PC-3 (cell line): ENCODE measurements at places on chromosomes 11 and 22. TPM values are rescaled to one million over a fixed set of nuclear protein-coding genes. Genes with fewer than 3 reads are reported as not detected.

RIMBP3C gene
- total RNA-seq: 0.29 TPM in 1 of 2 replicates, not detected in the other

DNA sequence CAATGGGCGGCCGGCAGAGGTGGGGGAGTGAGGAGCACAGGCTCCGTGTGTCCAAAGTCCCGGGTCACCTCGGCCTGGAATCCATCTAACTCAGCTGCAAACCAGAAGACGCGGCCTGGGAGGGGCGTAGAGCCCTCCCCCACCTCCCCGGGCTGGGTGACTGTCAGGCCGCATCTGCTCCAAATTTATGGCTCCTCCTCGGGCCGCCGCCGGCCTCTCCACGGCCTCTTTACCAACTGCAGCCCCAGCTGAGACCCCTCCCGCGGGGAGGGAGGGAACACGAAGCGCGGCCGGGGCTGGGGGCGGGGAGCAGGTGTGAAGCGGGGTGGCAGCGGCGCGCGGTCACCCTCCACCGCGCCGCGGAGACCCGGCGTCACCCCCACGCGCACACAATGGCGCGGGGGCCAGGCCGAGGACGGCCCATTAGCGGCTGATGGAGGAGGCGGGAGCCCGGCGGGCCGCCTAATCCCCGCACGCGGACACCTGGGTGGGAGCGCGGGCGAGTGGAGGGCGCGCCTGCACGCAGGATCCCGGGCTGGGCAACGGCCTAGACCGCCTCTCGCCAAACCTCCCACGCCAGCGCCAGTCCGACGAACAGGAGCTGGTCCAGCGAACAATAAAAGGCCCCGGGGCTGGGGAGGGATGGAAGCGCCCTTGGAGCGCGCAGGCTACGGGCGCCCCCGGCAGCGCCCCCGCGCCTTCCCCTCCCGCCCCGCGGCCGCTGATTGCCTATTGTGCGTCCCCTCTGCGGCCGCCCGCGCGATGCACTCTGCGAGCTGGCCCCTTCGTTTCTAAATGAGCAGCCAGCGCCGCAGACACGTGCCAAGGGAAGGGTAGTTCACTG is 25.9 kb upstream of the ROBO3 start:
- DNase-seq: no peak

DNA sequence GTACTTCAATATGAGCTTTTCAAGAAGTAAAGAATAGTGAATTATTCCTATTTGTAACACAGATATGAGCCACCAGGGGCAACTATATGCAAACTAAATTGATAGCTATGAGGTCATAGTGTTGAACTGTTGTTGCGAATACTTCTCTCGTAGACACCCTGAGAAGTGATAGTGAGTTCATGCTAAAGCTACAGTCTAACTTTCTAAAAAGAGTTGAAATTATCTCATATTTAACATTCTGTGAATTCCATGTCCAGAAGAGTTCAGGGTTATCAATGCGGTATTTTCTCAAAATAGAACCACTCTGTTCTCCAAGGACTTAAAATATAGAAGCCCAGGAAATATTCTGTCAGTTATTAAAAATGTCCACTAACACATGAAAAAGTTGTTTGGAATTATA is 185.4 kb downstream of the AASDHPPT start:
- DNase-seq: no peak

DNA sequence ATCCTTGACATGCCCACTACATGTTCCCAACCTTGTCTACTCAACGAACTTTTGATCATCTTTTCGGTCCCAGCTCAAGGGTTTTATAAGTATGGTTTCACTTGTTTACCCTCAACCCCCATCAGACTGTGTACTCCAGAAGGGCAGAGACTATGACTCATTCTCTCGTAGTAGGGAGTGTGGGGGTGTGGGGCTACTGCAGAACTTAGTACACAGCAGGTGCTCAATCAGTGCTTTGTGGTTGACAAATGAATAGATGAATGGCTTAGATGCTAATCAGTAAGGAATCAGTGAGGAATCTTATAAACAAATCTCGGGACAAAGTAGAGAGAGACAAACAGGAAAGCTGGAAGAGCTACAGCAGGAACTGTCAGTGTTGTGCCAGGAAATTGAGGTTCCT is 151.7 kb upstream of the PLET1 start:
- no peak for DNase-seq

GRCh38 chr22:44931077-44931540 is 78.7 kb downstream of the PHF21B start:
- no peak for DNase-seq

DNA sequence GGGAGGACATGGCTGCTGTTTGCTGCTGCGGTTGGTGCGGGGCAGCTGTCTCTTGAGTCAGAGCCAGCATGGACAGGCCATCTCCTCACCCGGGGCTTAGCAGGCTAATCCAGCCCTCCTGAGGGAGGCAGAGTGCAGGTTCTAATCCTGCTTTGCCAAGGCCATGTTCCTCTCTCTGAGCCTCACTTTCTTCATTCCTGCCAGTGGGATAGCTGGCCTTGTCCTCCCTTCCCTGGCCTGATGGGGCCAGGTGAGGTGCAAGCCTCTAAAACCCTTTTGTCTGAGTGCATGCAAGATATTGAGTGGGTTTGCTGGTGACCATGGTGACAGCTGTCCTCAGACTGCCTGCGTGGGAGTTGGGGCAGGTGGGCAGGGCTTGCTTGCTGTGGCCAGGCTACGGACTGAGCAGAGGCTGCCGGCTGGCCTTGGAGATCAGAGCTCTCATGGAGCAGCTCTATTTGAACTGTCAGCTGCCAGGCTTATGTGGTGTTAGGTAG is 3.6 kb downstream of the USP35 start:
- no peak for DNase-seq

DNA sequence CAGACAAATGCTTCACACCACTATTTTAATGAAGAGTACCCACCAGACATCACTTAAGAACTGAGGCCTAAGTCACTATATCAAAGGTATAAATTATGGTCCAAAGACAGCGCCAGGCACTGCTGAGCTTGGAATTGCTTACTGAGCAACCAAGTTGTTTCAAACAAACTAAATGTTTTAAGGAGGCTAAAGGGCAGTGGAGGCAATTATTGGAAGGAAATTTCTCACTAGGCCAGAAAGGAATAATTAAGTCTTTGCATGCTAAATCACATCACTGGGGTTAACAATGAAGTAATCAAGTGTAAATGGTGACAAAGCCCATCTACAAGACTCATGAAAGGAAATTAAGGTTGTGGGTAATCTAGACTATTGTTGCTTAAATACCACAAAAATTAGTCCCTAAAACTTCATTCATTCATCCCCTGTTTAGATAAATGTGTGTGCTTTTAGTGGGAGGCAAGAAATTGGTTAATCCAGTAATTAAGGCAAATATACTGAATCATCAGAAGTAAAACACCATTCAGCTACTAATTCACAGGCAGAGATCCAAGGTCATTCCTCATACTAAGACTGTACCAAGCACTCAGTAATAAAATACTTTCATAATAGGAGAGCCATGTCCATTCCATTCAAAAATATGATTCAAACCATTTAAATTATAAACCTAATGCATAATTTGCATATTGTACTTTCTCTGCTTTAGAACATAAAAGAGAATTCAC is 21.2 kb downstream of the LGR4 start:
- DNase-seq: no peak

DNA sequence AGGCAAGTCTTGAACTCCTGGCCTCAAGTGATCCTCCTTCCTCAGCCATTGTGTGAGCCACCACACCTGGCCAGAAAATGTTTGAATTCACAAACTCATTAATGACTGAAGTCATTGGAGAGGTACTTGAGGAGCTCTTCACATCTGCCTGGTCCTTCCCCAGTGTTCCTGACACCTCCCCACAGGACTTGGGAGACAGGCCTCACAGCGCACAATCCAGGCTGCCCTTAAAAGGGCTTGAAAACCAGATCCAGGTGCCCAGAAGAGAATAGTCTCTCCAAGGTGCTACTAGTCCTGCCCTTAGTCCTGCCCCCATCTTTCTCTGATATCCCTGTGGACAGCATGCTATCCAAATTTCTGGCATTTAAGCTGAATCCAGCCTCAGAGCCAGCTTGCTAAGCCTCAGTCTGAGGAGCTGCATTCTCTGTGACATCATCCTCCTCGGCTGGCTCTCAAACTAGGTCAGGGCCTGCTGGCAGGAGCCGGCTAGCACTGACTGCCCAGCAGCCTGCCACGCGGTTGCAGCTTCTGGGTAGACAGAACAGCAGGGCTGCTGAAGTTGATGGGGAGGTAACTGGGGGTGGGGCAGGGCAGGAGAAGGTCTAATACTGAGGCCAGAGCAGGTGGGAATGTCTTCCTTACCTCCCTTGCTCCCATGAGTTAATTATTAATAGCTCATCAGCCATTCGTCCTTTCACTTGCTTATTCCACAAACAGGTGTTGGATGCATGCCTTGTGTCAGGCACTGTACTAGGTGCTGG is 35.3 kb upstream of the NECTIN1 start:
- DNase-seq: no peak

- DNase-seq: no peak
Measured at GRCh38 chr11:106234794-106235193, 157.3 kb downstream of the AASDHPPT start.

DNA sequence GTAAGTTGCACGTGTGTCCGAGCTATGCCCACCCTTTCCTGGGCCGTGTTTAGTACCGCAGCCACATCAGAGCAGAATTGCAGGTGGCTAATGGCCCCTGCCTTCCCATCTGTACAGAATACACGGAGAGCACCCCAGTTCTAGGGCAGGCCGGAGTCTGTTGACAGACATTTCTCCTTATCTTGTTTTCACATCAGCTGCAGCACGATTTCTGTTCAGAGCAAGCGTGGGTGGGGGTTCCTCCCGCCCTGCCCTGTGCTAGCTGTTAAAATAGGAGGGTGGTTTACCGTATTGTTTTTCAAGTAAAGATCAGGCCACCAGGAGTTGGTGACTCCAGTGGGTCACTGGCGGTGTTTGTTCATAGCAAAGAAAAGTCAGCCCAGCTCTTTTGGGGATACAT is 41.1 kb downstream of the UBASH3B start:
- DNase-seq: no peak
